Type B pancreatic cell (in vitro differentiated cells): ENCODE measurements at places on chromosomes 6 and 20. TPM values are rescaled to one million over a fixed set of nuclear protein-coding genes. Genes with fewer than 3 reads are reported as not detected.

GRCh38 chr6:152736687-152737273 lies 13.8 kb upstream of the VIP start:
- DNase-seq, result no peak

DNA sequence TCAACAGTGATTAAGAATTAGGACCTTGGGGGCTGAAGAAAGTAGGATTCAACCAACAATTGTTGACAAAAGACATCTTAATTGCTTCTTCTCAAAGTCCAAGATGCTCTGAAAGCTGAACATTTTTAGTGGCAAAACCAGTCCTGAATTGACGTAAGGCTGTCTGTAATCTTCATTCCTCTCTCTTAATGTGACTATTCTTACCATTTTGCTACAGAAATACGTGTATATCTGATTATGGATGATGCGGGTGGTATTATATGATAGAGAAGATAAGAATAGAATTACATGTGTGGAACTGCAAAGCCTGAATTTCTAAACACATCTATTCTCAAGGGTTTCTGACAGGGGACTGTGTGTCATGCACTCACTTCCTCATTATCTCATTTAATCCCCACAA lies 130.3 kb upstream of the SASH1 start:
- no peak for DNase-seq

- no peak for DNase-seq
These were observed 211.4 kb upstream of the SMLR1 start for GRCh38 chr6:130615816-130616215.

GRCh38 chr20:42258564-42259302 lies 640.6 kb upstream of the CHD6 start:
- DNase-seq, result no peak

C6orf141 gene
- total RNA-seq, result 9.5 and 19.2 TPM in 2 replicates

TREM1 gene
- total RNA-seq, result not detected in 2 replicates

NAA20 gene
- total RNA-seq, result 63.5 and 69.4 TPM in 2 replicates
